ENCODE measurements at places on chromosomes 13 and 19. TPM values are rescaled to one million over a fixed set of nuclear protein-coding genes. Genes with fewer than 3 reads are reported as not detected.

The GPC5 gene
- 0.13 TPM for total RNA-seq

The MCEMP1 gene
- not detected for total RNA-seq

The UGGT2 gene
- total RNA-seq, result 0.13 TPM

The GDF15 gene
- total RNA-seq, result 0.29 TPM

The KLK11 gene
- total RNA-seq, result not detected

The PCSK4 gene
- 1.0 TPM for total RNA-seq

All from CD8-positive, alpha-beta memory T cell (primary cell).